Stimulated activated CD4-positive, alpha-beta T cell treated with anti-CD3 and anti-CD28 coated beads, Interleukin-1b, Interleukin-23, amount 100 ng/mL, for 48 hours (primary cell): ENCODE measurements at places on chromosomes 3 and 15.

GRCh38 chr3:3538451-3538850 lies 260.8 kb upstream of the LRRN1 start:
- DNase-seq = no peak

GRCh38 chr15:101562428-101563059 lies 73.0 kb upstream of the PCSK6 start:
- DNase-seq = no peak

- no peak for DNase-seq
Observed at GRCh38 chr3:189967254-189967865, 153.3 kb downstream of the P3H2 start.

- DNase-seq = no peak
Observed at GRCh38 chr15:39785139-39785538, 2.5 kb upstream of the FSIP1 start.

- no peak for DNase-seq
Observed at GRCh38 chr3:11900824-11901223, 54.1 kb upstream of the TAMM41 start.

GRCh38 chr3:138875096-138875753 lies 40.5 kb upstream of the PIK3CB start:
- no peak for DNase-seq

DNA sequence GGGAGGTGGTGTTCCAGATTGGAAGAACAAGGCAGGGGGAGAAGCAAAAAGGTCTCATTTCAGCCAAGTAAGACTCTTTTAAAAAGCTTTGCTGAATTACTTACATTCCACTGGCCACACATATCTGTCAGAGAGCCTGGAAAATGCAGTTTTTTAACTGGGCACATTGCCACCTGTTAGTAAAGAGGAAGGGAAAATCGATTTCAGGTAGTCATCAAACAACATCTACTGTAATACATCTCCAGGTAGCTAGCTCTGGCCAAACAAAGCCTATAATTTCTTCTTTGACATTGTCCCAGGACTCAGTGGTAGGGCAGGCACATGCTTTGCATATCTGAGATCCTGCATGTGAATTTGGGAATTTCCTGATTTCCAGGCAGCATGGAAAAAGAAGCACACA lies 480.7 kb upstream of the SUCLG2 start:
- no peak for DNase-seq

DNA sequence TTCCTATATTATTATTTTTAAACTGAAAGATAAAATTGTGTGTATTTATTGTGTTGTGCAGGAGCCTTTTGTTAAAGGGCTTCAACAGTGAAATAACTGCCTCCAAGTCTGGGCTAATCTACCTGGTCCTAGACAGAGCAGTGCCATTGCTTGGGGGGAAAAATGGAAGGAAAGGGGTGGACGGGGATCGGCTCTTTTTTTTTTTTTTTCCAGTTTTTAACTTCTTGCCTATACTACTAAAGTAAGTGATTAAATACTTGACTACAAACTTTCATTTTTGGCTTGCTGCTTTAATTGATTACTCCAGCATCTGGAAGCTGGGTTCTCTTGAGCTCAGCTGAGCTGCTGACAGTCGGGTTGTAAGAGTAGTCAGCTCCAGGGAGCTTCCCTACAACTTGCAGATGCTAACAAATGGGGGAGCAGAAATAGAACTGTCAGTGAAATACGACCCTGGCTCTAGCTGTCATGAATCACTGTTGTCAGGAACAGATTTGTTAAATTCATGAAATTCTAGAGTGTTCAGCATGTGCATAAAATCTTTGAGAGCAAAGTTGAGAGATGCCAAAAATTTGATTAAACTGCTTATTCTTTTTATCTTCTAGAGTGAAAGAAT lies 276.7 kb downstream of the ROBO1 start:
- DNase-seq = no peak

DNA sequence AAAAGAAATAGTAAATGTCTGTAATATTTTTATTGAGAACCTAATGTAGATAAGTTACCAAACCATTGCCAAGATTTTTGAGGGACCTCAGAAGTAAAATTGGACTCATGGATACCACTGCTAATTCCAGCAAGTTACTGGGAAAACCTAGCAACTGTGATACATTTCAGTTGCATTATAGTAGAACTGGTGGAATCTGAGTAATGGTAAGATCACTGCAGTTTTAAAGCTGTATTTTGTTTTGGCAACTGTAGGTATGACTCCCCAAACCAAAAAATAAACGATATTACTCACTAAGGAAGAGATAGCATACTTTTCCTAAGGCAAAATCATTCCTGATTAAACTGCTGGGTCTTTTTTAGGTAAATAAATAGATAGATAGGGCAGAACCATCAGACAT lies 54.0 kb downstream of the ARMC8 start:
- DNase-seq = no peak

DNA sequence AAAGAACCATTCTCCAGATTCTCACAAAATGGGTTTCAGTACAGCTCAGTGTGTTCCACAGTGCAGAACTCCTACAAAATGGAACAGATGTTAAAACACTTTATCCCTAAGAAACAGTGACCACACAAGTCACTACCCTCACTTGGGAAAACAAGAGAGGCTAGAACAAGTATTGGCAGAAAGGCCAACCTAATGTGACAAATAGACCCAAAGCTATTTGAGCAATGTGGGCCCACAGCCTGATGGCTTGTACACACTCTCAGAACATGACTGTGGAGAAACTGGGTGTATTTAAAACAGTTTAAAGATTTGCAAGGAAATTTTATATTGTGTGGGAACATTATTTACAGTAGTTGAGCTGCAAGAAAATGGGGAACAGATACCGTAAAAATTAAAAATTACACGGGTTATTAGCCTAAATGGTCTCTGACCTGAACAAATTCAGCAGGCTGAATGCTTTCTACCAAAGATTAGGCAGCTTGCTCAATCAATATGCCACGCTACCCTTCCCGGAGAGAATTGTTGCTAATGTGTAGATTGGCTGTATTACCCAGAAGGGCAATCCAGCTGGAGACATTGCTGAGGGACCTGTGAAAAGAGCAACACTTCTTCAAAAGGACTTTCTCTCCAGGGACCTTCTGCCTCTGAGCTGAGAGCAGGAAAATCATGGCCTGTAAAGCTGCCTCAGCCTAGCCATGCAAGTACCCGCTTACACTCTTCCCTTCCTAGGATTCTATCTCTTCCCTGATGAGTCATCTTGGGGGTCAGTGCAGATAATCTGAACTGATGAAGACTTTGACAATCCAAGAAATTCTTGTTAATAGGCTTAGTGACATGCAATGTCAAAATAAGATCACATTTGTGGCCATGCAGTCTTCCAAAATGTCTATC lies 97.1 kb downstream of the STRIT1 start:
- no peak for DNase-seq

DNA sequence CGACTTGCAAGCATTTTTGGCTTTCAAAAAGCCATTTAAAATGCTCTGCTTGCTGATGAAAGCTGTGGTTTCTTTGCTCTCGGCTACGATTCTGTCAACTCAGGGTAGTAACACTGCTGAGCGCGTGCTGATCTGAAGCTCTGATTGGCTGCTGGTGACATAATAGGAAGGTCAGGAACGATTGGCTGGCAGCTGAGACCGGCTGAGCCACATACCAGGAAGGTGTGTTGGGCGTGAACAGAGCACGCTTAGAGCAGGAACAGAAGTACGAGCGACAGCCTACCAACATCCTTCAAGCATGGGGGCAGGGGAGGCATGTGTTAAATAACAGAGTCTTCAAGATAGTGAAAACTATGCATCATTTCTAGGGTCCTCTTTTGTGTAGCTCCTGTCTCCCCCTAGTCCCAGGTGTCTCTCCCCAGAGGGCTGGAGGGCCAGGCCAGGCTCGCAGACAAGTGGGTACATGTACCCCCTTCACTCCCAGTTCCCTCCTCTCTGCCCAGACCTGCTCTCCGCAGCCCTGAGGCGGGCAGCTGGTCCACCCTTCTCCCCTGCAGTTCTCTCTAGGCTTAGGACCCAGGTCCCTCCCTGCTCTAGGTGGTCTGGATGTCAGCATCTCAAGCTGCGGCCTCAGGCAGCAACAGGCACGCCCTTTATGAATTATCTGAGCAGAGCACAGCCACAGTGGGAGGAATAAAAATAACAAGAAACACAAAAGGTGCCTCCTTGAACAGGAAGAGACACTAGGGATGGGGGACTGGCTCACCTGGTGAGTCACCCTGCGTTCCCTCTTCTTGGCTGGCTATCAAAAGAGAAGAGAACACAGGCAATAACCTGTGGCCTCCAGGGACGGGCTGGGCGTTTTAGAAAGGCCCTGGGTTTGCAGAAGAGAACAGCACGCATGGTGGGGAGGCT lies 76.0 kb downstream of the TAMM41 start:
- DNase-seq = peak; percentile 86

GRCh38 chr3:190491533-190492054 lies 22.3 kb upstream of the IL1RAP start:
- peak; percentile 13 for DNase-seq

DNA sequence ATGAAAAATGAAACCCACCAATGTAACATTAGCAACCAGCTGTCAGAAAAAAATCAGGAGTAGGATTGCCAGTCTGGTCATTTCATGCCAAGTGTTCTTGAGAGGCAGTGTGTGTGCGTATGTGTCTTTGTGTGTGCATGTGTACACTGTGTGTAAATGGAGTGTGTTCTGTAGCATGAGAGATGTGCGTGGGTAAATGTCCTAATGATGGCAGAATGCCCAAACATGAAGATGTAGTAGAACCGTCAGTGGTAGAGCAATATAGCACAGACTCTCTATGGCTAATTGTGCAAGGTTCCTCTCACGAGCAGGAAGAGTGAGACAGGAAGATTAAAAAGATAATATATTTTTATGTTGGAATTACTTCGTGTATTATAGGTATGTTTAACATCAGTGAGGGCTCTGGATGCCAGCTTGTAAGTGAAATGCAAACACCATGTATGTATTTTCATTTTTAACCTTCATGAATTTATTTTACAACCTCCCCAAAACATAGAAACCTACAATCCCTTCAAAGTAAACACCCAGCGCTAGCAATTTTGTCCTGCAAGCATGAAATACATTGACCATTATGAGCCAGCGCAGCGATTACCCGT lies 1038.7 kb downstream of the IGSF11 start:
- DNase-seq = no peak

GRCh38 chr15:40040293-40040635 lies 1.3 kb upstream of the SRP14 start:
- DNase-seq = no peak
